ENCODE measurements at places on chromosomes 6 and 20.

DNA sequence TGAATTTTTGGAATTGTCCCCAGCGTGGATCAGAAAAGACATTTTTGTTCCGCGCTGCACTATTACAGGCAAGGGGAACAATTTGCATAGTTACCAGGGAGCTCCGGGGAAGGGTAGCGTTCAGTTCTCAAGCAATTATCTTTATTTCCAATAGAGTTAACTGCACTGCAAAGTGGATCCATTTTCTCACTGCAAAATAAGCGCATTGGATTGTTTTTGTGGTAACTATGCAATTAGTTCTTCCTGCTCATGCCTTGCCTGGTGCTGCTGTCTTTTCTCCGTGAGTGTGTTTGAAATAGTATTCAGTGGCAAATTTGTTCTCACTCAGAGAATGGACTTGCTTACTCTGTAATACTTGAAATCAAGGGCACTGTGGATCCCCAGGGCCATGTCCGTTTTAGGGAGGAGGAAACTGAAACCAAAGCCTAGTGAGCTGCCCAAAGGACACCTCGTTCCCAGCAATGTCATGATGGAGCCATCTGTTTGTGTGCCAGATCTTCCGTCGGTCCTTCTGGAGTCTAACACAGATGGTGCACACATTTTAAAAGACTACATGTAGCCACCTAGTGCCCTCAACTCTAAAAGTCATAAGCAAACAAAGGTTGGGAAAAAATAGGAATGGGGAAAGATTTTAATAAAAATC lies 7.4 kb upstream of the PCK1 start:
- DNase-seq: no peak

GRCh38 chr6:6890400-6890858 lies 217.3 kb upstream of the RREB1 start:
- no peak for DNase-seq

DNA sequence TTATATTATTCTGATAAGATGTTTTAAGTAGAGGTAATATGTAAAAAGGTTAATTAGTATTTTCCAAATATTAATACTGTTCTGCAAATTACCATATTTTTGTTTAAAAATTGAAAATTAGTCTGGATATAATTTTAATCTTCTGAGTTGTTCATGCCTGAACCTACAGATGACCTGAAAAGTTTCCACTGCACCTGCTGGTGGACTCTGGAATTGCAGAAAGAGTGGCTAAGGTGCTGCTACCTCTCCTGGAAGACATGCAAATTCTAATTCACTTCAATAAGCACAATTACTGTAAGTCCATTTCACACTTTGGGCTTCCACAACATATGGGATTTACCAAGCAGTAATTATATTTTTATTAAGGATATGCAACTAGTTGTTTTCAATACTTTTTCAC lies 77.7 kb upstream of the OLIG3 start:
- DNase-seq: no peak

- DNase-seq: no peak
Measured at GRCh38 chr6:141050471-141050870, 1082.3 kb upstream of the GJE1 start.

DNA sequence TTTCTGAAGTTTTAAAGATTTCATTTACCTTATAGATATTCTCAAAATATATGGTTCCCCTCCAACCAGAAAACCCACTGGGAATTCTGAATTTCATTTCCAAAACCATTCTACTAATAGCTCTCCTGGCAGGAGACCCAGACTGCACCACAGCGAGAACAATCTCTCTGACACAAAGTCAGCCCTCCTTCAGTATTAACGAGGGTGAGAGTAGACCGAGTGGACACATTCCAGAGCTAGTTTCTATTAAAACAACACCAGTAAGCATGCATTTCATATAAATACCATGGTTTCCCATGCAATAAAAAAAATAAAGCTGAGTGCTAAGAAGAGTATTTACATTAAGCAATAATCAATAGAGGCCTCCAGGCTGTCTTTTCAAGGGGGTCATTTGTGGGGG lies 899.6 kb upstream of the SLC35B3 start:
- no peak for DNase-seq

GRCh38 chr6:151901009-151901411 lies 93.5 kb downstream of the ESR1 start:
- DNase-seq: no peak

DNA sequence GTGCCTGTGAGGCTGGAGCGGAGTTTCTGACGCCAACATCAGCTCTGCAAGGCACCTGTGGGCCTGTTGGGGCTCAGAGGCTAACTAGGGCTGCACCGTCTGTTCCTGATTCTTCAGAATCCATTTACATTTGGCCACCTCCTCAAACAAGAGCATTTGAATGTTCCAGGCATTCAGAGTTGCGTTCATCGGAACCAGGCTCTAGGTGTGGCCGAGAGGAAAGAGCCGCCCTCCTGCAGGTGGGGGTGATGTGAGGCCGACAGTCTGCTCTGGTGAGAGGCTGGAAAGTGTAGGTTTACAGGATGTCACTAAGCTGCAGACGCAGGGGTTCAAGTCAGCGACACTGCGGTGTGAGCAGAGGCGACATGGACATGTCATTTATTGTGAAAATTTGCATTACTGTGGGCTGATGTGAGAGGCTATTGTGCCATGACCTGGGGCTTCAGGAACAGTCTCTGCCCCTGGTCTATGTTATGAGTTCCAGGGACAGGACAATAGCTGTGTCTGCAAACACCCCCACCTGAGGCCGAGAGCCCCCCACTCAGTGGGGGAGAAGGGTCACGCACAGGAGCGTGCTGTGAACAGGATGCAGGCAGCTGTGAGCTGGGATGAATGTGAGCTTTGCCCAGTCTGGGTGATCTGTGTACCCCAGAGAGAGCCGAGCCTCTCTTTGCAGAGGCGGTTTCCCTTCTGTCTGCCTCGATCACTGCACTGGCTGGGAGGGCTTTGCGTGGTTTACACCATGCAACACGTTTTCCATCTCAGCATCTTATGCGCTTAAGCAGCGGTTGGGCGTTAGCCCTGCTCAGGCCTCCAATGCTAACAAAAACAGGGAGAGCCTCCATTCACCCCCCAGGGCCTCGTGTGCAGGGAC lies 21.1 kb downstream of the SLCO4A1 start:
- no peak for DNase-seq

- no peak for DNase-seq
Measured at GRCh38 chr6:15955484-15955883, 173.4 kb upstream of the MYLIP start.

- no peak for DNase-seq
Measured at GRCh38 chr6:118808793-118809638, 84.9 kb upstream of the ASF1A start.

DNA sequence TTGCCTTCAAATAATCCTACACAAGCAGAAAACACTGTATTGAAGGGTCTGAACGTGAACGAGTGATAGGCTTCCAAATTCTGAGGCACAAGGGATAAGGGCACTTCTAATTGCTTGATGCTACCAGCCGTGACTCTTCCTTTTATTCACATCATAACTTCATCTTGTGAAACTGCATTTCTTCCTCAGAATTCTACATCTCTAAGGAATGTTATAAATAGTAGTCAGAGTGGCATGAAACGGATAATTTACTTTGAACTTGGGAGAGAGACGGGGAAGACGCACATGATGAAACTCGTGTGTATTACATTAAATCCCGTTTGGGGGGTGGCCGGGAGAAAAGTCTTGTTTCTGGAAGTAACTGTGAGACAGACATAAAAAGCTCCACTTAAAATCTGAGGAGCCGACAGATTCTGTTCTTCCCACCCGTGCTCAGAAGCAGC lies 754 bp downstream of the HDDC2 start:
- DNase-seq: no peak

DNA sequence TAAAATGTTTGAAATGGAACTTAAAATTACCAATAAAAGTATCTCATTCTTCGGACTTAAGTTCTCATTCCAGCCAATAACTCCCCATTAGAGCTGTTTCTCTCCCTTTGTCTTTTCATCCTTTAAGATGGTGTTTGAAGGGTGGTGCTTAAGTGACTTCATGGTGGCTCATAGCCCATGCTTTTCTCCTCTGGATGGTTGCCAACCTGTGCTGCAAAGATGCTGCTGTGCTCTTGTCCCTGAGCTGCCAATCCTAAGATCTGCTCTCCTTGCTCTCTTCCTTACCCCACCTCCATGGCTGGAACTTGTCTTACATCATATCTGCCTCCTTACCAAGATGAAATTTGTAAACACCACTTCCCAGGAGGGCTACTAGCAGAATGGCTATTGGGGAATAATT lies 31.6 kb upstream of the PNRC1 start:
- no peak for DNase-seq

All from activated CD8-positive, alpha-beta memory T cell treated with anti-CD3 and anti-CD28 coated beads for 1 hour (primary cell).